ENCODE measurements at places on chromosomes 12 and 14.

- DNase-seq, result no peak
Measured at GRCh38 chr12:76549131-76549530, 10.4 kb downstream of the OSBPL8 start.

DNA sequence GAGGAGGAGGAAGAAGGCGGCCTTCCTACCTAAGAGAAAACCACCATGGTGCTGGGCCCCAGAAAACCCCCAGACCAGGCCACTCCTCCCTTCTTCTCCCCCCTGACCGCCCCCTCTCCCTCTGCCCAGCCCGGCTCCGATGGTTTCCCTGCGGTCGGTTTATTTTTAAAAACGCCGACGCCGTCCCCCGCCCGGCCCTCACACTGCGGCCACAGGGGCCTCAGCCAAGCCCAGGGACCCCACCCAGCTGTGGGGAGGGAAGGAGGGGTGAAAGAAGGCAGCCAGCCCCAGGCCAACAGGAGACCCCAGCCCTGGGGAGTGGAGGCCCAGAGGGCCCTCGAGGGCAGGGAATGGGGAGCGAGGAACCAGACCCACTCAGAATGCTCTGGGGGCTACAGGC is 3.4 kb downstream of the SP7 start:
- no peak for DNase-seq

DNA sequence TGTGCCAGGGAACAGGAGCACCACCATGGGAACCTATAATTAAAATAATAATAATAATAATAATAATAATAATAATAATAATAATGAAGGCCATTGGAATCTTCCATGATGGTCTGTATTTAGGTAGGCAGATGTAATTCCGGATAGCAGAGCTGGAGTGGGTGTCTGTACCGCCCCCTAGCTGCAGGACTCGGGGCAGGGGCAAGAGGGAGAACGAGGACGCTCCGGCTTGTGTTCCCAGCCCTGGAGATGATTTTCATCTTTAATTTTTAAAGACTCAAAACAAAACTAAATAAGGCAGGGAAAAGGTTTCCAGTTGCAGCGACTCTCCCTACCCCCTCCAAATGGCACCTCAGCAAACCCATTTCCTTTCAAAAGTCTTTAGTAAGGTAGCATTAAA is 501.1 kb downstream of the VRK1 start:
- DNase-seq, result no peak

DNA sequence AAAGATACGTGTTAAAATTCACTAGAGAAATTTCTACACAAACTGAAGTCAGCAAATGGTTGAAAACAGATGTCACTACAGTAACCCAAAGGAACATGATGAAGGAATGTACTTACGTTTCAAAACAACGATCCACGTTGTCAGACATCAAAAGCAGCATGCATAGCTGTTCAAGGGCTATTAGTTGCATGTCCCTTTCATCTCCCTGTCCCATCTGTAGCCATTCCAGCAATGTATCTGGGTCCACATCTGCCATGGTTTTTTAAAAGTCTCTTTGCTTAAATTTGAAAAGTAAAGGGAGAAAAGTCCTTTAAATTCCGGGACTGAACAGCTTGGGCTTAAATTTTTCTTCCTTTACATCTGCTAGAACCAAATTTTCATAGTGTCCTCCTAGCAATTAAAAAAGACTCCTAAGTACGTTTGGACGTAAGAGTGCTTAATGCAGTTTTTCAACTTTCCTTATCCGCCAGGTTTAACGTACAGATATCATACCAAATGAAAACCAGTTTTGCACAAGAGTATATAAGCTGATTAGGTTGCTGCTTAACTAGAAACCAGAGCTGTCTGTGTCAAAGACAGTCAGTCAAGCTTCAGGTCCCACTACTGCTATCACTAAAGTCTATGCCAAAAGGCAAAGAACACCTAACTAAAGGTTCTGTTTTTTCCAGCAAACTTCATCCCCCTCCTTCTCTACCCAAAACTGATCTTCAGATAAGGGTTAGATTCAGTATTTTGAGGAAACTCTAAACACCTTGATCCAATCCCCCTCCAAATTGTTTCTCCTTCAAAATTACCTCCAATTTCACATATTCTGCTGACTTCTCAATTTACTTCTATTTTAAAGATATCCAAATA is 1.7 kb downstream of the HECTD1 start:
- DNase-seq, result no peak

GRCh38 chr12:14772946-14773345 is 30.3 kb downstream of the WBP11 start:
- DNase-seq, result no peak

GRCh38 chr12:113867258-113867657 is 98.9 kb downstream of the RBM19 start:
- DNase-seq, result no peak

DNA sequence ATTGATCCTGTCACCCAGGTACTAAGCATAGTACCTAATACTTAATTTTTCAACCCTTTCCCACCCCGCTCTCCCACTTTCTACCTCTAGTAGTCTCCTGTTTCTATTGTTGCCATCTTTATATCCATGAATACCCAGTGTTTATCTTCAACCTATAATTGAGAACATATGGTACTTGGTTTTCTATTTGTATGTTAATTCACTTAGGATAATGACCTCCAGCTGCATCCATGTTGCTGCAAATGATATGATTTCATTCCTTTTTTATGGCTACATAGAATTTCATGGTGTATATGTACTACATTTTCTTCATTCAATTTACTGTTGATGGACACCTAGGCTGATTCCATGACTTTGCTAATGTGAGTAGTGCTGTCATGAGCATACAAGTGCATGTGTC is 547.3 kb upstream of the NOVA1 start:
- no peak for DNase-seq

DNA sequence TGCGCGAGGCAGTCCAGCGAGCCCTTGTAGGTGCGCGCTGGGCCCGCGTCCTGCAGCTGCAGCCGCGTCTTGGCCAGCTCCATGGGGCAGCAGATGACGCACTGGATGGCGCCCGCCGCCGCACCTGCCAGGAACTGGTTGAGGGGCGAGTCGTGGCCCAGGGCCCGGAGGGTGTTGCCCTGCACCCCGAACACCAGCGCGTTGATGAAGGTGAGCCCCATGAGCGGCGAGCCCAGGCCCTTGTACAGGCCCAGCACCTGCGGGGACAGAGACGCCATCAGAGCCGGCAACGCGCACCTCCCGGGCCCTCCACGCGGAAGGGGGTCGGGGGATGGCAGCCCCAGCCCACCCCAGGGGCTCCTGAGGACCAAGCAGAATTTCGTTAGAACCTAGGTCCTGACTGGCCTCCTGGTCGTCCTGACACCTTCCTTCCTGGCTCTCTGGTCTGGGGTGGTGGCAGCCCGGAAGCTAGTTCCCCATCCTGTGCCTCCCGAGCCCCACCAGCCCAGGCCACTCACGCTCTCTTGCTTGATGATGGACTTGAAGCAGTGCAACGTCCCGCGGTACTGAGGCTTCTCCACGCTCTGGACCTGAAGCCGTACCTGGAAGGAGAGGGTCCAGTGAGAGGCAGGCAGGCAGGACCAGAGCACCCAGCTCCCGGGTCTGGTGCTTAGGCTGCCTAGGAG is 13.3 kb downstream of the SLC25A29 start:
- no peak for DNase-seq

Measured in activated T-cell treated with anti-CD3 and anti-CD28 coated beads for 4 hours (primary cell).